NCI-H774 (cell line): ENCODE measurements at places on chromosomes 1 and 21.

GRCh38 chr1:94821636-94822305 is 1.6 kb downstream of the SLC44A3 start:
- no peak for DNase-seq

DNA sequence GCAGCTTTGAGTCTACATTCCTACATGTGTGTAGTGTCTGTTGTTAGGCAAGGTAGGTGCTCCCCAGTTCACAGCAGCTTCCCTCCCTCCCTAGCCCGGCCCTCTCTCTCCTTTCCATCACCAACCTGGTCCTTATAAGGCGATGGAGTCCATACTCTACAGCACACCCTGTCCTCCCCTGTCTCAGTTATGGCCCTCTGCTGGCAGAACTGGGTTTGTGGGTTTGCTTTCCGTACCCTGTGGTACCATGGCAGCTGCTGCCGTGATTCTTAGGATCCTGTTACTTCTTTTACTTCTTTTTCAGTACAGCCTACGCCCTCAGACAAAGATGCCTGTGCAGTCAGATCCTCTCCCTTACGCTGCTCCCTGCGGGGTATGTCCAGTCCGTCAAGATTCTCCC is 31.7 kb downstream of the AK5 start:
- no peak for DNase-seq

DNA sequence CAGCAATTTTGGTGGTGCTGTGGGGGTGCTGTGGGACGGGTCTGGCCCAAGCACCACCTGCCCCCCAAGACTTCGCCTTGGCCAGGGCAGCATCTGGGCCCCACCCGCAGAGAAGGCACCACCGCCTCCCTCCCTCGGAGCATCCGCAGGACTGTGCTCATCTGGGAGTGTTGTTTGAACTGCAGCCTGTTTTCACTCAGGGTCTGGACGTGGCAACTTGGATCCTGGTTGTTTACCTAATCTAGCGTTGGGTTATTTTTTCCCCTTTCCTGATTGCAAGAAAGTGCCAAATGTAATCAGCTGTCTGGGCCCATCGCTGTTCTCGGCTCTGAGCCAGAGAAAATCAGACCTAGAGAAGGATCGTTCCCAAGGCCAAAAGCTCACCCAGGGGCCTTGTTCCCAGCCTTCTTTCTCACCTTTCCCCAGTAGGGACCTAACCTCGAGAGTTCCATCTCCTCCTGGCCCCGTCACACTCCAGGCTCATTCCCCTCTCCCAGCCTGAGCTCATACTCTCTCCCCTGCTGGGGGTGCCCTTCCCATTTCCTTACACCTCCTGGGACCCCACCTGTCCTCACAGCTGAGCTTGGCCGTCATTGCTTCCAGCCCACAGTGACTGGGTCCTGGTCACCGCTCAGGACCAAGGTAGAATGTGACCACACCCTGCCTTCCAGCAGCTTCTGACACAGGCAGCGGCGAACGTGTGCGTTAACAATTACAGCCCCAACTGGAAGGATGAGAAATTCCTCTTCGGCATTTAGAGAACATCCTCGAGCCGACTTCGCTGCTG is 72.0 kb upstream of the FAM20B start:
- DNase-seq: no peak

GRCh38 chr1:116692879-116693278 is 25.3 kb upstream of the IGSF3 start:
- DNase-seq: no peak

DNA sequence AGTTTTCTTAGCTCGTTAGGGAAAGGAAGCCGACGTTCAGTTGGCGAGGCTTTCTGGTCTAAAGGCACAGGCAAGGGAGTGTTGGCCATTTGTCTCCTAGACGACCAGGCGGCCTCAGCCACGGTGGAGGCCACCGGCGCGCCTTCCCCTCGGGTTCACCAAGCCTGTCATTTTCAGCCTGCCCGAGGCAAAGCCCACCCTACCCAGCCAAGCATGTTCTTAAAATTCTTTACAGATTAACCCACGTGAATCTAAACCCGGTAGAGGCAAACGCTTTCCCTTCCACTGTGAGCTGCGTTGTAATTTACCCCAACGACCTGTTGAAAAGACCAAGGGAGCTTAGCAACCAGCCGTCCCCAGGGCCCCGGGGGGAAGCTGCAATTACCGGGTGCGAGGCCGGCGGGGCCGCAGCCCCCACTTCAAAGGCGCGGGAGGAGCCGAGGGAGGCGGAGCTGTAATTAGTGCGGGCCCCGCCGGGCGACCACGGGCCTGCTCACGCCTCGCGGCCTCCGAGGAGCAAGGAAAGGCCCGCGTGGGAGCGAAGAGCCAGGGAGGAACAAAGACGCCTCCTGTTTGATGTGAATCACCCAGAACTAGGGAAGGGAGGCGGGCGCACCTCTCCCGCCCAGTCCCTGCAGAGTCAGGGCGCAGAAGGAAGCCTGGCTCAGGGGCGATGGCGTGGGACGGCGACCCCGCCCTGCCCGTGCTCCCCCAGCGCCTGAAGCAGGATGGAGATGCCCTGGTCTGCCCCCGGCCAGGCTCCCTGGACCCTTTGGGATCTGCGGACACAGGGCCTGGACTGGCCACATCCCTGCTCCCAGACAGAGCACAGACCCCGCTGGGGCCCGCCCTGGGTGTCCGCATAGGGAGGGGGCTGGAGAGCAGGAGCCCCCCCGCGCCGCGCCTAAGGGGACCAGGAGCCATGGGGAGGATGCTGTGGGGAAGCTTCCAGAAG is 12.1 kb upstream of the TSPEAR start:
- DNase-seq: no peak

DNA sequence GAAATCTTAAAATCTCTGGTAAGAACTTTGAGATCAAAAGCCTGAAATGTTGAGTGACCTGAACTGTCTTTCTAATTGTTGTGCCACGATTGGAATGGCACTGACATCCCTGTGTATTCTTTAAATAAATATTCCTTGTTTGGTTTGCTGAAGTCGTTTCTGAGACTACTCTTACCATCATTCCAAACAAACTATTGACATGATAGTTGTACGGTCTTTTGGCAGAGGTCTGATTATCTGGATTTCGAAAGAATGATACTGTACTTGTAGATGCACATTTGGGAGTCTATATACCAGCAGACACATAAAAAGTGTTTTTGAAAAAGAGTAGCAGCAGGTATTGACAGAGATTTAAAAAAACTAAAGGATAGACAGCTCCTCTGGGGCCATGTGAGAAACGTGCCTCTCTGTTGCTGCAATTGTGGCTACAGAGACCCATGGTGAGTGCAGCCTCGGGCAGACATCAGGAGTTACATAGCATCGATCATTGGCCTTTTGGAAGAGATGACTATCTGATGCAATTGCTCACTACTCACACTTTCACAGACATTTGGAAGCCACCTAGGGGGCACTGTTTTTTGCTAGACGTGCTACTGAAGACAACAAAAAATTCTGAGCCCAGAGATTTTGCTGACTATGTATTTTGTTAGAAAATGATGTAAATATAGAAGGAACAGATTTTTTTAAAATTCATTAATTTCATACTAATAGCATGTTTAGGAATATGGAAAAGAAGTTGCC is 464.5 kb downstream of the KCNT2 start:
- no peak for DNase-seq

- no peak for DNase-seq
These were observed 16.5 kb upstream of the FOXO6 start for GRCh38 chr1:41344708-41345159.

DNA sequence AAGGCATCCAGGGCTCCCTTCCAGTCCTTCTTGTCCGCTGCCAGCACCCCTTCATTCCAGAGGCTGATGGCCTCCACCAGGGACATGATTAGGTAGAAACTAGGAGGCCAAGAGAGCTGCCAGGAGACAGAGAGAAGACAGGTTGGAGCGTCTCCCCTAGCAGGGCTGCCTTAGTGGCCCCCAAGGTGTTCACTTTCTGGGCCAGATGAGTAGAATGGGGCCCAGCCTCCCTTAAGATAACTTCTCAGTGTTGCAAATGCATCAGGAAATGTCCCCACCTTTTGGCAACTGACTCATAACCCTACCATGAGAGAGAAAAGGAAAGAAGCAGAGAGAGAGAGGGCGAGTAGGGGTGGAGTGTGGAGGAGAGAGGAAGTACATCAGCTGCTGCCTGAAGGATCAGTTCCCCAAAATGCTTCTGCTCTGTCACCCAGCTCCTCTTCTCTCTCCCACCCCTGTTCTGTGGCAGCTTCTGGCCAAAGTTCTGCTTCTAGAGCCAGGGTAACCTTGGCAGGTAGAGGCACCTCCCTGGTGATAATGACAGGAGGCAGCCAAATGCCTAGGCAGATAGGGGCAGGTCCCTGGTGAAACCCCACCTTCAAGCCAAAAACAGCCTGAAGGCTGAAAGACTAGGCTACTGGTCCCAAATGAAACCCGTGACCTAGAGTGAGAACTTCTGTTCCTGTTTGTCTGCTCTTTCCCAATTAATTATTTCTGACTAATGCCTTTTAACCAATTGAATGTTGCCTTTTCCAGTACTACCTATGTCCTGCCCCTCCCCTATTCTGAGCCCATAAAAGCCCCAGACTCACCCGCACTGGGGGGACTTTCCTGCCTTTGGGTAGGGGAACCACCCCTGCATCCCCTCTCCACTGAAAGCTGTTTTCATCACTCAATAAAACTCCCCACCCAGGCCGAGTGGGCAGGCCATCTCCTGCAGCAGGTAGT is at the start of gene NCF2:
Gene NCF2 (minus strand): TSS at position 216 of the 948 bp plus-strand sequence. CDS start 130 bp downstream, at position 86.
- DNase-seq: no peak

DNA sequence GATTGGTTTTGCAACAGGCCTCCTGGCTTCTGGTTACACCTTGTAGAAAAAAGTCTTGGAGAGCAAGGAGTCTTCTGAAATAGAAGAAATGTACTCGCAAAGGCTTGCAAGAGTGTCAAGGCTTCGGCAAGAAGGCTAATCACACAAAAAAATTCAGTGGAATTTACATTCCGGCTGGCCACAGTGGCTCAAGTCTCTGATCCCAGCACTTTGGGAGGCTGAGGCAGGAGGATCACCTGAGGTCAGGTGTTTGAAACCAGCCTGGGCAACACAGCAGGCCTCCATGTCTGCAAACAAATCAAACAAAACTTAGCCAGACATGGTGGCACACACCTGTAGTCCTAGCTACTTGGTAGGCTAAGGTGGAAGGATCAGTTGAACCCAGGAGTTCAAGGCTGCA is 7.7 kb upstream of the DOP1B start:
- DNase-seq: no peak

- DNase-seq: no peak
These were observed 298.7 kb downstream of the NPHP4 start for GRCh38 chr1:5693568-5693967.

- no peak for DNase-seq
These were observed 67.1 kb downstream of the KCNJ15 start for GRCh38 chr21:38323721-38324531.

- DNase-seq: no peak
These were observed 790 bp upstream of the MATN1 start for GRCh38 chr1:30724175-30724574.

GRCh38 chr1:240737298-240737697 is 125.3 kb upstream of the GREM2 start:
- no peak for DNase-seq

- no peak for DNase-seq
These were observed 7.3 kb downstream of the NPR1 start for GRCh38 chr1:153685544-153686340.

- no peak for DNase-seq
These were observed 459.5 kb upstream of the CXADR start for GRCh38 chr21:17053321-17053720.

GRCh38 chr1:51215169-51215568 is 20.9 kb upstream of the RNF11 start:
- no peak for DNase-seq

GRCh38 chr1:11898831-11899467 is 27.3 kb downstream of the KIAA2013 start:
- no peak for DNase-seq

DNA sequence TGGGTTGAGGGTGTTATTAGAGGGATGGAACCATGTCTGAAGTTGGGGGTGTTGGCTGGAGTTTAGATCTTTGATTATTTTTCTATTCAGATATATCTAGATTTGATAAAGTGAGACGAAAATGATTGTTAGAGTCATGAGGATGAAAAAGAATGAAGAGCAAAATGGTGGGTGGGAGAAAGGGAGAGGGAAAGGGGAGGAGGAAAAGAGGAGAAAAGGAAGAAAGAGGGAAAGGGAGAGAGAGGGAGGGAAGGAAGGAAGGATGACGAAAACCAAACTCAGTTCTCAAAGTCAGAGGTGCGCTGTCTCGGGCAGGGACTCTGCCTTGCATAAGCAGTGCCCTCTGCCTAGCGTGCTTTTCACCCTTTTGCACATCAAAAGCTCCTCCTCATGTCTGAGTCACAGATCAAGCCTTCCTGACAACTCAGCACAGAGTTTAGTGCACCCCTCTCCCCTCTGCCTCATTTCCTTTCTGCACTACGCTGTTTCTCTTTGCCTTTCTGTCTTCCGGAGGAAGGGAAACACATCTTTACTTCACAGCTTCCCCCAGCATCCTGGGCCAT is 225.8 kb upstream of the PROX1 start:
- no peak for DNase-seq

DNA sequence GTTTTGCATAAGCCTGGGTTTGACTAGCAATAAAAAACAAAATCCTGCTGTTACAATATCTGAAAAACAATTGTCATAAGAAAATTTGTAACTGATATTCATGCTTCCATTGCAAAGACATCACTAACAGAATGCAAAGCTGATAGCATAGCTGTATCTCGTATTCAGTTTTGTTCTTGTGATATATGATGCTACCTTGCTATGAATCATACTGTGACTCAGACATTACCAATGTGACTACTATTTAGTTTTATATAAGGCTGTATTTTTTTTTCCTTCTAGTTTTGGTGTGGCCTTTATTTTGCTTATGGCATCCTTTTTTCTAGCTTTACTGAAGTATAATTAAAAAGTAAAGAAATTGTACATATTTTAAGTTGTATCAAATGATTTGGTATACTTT is 1381.8 kb downstream of the MRPL39 start:
- no peak for DNase-seq

- DNase-seq: no peak
These were observed 2.0 kb downstream of the AGRN start for GRCh38 chr1:1021920-1022259.

- no peak for DNase-seq
These were observed 421.4 kb upstream of the RUNX1 start for GRCh38 chr21:35470522-35470921.

GRCh38 chr1:59686574-59686973 is 128.2 kb upstream of the HOOK1 start:
- no peak for DNase-seq

DNA sequence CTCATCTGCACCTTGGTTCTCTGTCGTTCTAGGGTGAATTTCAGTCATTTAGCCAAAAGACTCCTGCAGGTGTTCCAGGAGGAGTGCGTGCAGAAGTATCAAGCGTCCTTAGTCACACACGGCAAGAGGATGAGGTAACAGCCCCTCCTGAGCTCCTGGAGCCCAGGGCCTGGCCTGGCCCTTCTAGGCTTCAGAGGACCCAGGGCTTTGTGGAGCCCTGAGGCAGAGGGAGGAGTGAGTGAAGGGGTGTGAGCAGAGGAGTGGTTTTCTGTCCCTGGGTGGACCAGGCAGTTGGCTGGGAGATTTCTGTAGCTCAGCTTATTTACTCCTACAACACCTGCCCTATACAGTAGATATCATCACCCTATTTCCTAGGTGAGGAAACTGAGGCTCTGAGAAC is 15.7 kb upstream of the RASSF5 start:
- no peak for DNase-seq
